ENCODE measurements at places on chromosomes 6 and 20.
A peak's percentile ranks its signal among the peaks of the same experiment; 100 is the strongest.

DNA sequence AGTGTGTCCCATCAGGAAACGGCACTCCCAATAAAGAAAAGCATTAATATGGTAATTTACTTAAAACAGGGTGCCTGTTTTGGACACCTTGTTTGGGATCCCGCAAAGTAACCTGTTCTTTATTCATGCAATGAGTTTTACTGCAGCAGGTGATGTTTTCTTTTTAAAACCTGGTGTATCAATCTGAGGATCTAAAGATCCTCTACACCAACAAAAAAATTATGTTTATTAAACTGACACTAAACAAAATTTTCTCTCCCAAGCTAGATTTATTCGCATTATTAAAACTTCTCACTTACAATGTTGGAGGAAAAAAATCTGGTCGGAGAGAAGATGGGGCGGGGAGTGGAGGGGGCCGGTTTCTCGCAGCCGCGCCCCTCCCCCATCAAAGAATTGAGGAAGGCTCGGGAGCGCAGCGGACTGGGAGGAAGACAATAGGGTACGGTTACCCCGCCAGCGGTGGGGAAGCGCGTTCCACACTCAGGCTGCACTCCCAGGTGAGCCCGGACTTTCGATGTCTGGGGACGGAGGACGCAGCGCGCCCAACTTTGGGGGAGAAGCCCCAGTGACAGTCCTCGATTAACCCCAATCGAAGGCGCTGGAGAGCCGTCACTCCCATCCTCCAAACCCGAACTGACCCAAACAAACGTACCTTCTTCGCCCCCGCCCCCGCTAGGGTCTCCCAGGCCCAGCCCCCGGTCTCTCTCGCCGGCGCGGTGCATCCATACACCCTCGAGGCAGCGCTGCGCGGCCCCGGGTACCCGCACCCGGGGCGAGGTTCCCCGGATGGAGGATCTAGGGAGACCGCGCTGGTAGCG lies 1.3 kb downstream of the CD24 start:
- peak; percentile 59 for DNase-seq
- no peaks in the 10 kb centered on the region for H3K4me1 ChIP-seq
- H3K36me3 ChIP-seq: no peaks in the 10 kb centered on the region
- no peak overlapping the region for H3K27ac ChIP-seq

DNA sequence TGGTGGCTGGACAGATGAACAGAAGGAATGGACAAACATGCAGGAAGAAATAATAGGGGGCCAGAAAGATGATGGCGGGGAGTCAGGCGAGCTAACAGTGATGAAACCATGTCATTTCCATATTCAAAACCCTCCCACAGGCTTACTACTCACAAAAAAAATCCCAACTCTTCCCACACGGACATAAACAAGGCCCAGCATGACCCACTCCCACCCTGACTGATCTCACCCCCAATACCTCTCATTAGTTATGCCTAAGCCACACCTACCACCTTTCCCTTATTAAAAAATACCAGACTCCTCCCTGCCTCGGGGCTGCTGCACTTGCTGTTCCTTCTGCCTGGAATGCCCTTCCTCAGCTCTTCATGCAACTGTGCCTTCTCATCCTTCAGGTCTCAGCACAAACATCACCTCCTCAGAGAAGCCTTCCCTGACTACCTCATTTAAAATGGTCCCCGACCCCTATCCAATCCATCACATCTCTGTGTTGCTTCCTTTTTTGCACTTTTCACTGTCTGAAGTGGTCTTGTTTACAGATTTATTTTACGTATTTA lies 145.8 kb downstream of the PREX1 start:
- peak overlapping the region; percentile 45 for H3K27ac ChIP-seq
- no peak overlapping the region for H3K4me3 ChIP-seq
- H3K4me1 ChIP-seq: peaks cover 12% of the 10 kb centered on the region
- H3K27me3 ChIP-seq: no peaks in the 10 kb centered on the region

- no peaks in the 10 kb centered on the region for H3K36me3 ChIP-seq
- H3K27me3 ChIP-seq: no peaks in the 10 kb centered on the region
- H3K4me3 ChIP-seq: no peak overlapping the region
- no peak for DNase-seq
- no peak overlapping the region for H3K27ac ChIP-seq
Observed at GRCh38 chr6:142938510-142938909, 6.5 kb downstream of the HIVEP2 start.

- no peak for DNase-seq
- no peaks in the 10 kb centered on the region for H3K4me1 ChIP-seq
- H3K27me3 ChIP-seq: no peaks in the 10 kb centered on the region
- no peak overlapping the region for H3K4me3 ChIP-seq
Observed at GRCh38 chr6:36075656-36076055, 48.0 kb downstream of the MAPK14 start.
